ENCODE measurements at places on chromosomes 12 and 14.

GRCh38 chr14:64409126-64409920, 21.2 kb downstream of the MTHFD1 start:
- no peaks in the 10 kb centered on the region for H3K27me3 ChIP-seq
- no peaks in the 10 kb centered on the region for H3K4me1 ChIP-seq
- no peak overlapping the region for H3K27ac ChIP-seq

DNA sequence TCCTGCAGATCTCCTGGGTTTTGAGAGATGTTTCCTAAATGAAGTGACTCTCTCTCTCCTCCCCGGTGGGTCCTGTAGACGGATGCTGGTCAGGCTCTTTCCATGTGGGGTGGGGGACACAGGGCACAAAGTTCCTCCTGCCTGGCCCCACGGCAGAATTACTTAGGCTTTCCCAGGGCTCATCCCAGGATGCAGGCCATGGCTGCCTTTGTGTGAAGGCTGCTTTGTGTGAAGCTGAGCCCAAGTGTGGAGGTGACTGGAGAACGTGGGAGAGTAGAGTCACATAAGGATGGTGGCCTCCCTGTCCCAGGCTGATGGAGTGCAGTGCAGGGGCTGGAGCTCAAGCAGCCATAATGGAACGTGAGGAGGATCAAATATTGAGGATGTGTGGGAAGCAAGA, 200.2 kb downstream of the ADGRD1 start:
- H3K27me3 ChIP-seq, result no peaks in the 10 kb centered on the region
- DNase-seq, result no peak
- no peak overlapping the region for H3K27ac ChIP-seq
- no peaks in the 10 kb centered on the region for H3K36me3 ChIP-seq
- H3K4me1 ChIP-seq, result no peaks in the 10 kb centered on the region

DNA sequence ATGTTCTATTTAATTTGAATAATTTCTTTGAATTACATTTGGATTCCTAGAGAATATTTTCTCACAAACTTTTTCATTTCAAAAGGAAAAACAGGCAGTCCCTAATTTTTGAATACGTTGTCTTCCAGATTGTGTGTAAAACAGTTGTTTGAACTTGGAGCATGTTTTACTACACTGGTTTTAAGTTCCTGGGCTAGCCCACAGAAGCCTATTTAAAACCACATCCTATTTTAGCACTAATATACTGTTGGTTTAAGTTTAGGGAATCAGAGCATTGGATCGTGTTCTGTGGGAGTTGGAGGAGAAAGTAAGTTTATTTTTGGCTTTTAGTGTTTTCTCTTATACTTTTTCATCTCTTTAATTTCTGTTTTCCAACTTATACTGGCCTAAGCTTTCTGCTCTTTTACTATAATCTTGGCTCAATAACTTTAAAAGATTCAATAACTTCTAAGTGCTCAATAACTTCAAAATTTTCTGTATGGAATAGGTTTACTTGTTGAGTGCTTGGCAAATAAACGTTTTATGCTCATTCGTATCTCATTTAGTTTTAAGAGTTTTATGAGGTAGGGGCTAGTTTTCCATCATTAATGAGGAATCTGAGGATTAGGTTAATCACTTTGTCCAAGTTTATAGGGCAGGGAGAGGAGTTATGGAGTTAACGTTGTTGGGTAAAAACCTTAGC, 14.9 kb downstream of the LEMD3 start:
- H3K27ac ChIP-seq, result no peak overlapping the region
- H3K4me3 ChIP-seq, result no peak overlapping the region
- peaks cover 4% of the 10 kb centered on the region for H3K4me1 ChIP-seq
- no peaks in the 10 kb centered on the region for H3K27me3 ChIP-seq

GRCh38 chr12:27781680-27782079, 1.6 kb upstream of the MANSC4 start:
- no peak for DNase-seq
- no peaks in the 10 kb centered on the region for H3K27me3 ChIP-seq
- H3K27ac ChIP-seq, result peak overlapping the region; percentile 8
- peaks cover 5% of the 10 kb centered on the region for H3K4me1 ChIP-seq

DNA sequence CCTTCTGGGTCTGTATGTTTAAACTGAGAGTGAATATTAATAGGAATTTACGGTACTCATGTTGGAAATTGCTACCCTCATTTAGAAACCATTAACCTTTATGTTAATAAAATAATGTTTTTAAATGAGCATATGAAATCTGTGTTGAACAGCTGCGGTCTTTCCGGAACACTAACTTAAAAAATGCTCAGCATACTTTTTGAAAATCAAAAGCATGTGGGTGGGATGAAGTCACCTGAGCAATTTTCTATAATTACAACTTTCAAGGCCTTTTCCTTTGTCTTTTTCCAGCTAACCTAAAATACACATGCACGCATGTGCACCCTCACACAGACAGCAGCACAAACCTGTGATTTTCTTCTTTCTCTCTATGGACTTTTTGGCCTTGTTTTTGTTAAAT, 39.8 kb downstream of the BORCS5 start:
- H3K36me3 ChIP-seq, result no peaks in the 10 kb centered on the region
- peak overlapping the region; percentile 1 for H3K27ac ChIP-seq
- no peaks in the 10 kb centered on the region for H3K4me1 ChIP-seq
- no peak for DNase-seq

- no peak for DNase-seq
- H3K4me3 ChIP-seq, result no peak overlapping the region
- no peak overlapping the region for H3K27ac ChIP-seq
- no peaks in the 10 kb centered on the region for H3K4me1 ChIP-seq
- no peaks in the 10 kb centered on the region for H3K27me3 ChIP-seq
Observed at GRCh38 chr12:2844786-2845185, 10.0 kb upstream of the NRIP2 start.

- H3K27ac ChIP-seq, result no peak overlapping the region
- DNase-seq, result no peak
- no peaks in the 10 kb centered on the region for H3K36me3 ChIP-seq
- no peaks in the 10 kb centered on the region for H3K27me3 ChIP-seq
- H3K4me3 ChIP-seq, result no peak overlapping the region
Observed at GRCh38 chr12:63888908-63889635, 44.6 kb downstream of the SRGAP1 start.

GRCh38 chr12:101876861-101877805, at the start of gene DRAM1:
Gene DRAM1 (plus strand): TSS chr12:101877580. CDS start chr12:101877790, 210 bp downstream.
- no peaks in the 10 kb centered on the region for H3K27me3 ChIP-seq
- peak within 1 kb of the TSS; percentile 78 for H3K27ac ChIP-seq
- peak; percentile 60 for DNase-seq
- no peaks in the 10 kb centered on the region for H3K36me3 ChIP-seq
- no peaks in the 10 kb centered on the region for H3K4me1 ChIP-seq
- peak within 1 kb of the TSS; percentile 56 for H3K4me3 ChIP-seq

DNA sequence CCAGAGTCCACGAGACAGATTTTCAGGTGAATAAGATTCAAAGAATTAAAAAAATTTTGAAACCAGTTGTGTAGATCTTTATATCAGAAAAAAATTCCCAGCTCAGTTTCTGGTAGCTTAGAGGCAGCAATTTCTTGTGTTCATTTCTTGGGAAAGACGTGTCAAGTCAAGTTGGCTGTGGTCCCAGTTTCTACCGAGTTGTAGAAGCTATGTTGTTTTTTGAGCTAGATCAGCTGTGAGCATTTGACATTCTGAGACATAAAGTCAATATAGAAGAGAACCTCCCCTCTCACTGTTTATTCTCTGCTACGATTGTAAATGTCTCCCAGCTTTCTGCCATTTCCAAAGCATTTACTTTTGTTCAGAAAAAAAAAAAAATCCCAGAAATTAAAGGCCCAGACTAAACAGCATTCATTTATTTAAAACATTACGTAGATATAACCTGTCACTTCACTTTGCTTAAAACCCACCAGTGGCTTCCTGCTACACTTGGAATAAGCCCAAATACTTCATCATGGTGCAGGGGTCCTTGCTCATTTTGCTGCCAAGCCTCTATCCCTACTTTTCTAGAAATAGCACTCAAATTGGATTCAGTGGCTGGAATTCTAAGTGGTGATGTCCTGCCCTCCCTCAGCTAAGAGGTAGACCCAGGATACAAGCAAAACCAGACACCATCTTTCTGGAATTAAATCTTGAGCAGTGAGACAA, 20.6 kb upstream of the PYGL start:
- no peaks in the 10 kb centered on the region for H3K4me1 ChIP-seq
- H3K27me3 ChIP-seq, result no peaks in the 10 kb centered on the region
- no peak for DNase-seq
- H3K27ac ChIP-seq, result no peak overlapping the region
- H3K36me3 ChIP-seq, result no peaks in the 10 kb centered on the region
- no peak overlapping the region for H3K4me3 ChIP-seq

DNA sequence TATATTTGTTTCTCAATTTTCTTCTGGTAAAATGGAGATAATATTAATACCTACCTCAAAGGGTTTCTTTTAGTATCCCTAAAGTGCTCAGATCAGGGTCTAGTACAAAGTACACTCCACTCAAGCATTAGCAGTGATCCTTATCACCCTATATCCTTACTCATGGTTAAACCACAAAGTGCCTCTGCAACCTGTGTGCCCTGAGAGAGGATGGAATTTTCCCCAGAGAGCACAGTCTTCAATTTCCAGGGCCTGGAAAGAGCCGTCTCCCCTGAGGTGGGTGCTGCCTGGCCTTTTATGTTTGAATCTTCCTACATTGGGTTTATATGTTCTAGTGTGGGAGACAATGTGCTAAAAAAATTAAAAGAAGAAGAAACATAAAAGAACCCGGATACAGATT, 183.1 kb upstream of the FBXO33 start:
- no peak for DNase-seq
- H3K36me3 ChIP-seq, result no peaks in the 10 kb centered on the region
- H3K27ac ChIP-seq, result no peak overlapping the region
- H3K4me3 ChIP-seq, result no peak overlapping the region

DNA sequence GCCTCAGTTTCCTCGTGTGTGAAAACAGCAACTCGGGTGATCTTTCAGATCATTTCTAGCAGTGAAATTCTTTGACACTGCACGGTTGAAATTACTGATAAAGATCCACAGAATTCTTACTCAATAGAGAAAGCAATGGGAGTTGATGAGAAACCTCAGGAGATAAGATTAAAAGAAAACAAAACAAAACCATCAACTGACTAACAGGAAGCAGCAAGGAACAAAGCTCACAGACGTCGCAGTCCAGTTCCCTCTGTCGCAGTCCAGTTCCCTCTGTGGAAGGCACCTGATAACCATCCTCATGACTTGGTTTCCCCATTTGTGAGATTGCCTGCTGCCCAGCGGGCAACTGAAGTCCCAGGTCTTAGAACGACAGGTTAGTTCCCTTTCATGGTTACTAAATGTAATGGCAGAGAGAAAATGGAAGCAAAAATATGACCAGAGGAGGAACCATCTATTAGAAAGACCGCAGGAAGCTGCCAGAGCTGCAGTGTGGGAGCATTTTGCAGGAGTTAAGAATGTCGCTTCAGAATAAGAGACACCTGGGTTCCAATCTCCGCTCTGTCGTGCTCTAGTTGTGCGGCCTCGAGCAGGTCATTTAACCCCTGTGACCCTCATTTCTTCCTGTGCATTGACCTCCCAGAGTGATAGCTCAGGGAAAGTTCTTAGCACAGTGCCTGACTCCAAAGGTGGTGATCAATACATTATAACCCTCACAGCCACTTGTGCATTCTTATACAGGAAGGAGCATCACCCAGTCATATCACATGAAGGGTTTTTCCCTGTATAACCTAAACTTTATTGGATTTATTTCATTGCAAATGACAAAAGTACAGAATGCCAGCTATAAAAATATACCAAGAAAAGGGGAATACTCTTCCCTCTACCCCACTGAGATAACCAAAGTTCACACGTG, 5.1 kb upstream of the MED13L start:
- no peaks in the 10 kb centered on the region for H3K36me3 ChIP-seq
- no peak for DNase-seq
- H3K27me3 ChIP-seq, result no peaks in the 10 kb centered on the region
- no peak overlapping the region for H3K4me3 ChIP-seq
- H3K27ac ChIP-seq, result no peak overlapping the region

DNA sequence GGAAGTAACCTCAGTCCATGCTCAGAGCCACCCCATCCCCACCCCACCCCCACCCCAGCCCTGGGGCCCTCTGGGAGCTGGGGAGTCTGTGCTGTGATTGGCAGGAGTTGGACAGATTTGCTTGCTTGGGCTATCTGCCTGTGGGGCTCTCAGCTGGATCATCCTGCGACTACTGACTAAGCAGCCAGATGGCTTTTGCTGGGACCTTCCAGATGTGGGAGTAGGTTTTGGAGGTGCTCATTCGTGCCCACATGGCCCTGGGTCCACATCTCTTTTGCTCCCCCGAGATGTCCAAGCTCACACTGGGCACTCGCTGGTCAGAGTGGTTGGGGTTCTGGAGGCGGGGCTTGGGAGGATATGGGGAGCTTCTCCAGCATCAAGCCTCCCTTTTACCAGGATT, 138.9 kb downstream of the TSPAN9 start:
- no peak overlapping the region for H3K4me3 ChIP-seq
- DNase-seq, result no peak
- H3K27me3 ChIP-seq, result no peaks in the 10 kb centered on the region
- no peaks in the 10 kb centered on the region for H3K36me3 ChIP-seq

Measured in naive thymus-derived CD4-positive, alpha-beta T cell (primary cell).